ENCODE measurements at places on chromosomes 6 and 20. TPM values are rescaled to one million over a fixed set of nuclear protein-coding genes. Genes with fewer than 3 reads are reported as not detected.

The TGM2 gene
- 129 TPM for total RNA-seq

The MUCL3 gene
- total RNA-seq = not detected

The OR12D3 gene
- not detected for total RNA-seq

The SLC17A1 gene
- not detected for total RNA-seq

The MROH8 gene
- total RNA-seq = 3.3 TPM

The BPIFA1 gene
- not detected for total RNA-seq

The ESF1 gene
- total RNA-seq = 11.5 TPM

The CCM2L gene
- not detected for total RNA-seq

The SAPCD1 gene
- total RNA-seq = 3.5 TPM

The KCNK5 gene
- not detected for total RNA-seq

The MDFI gene
- total RNA-seq = 45.8 TPM

The SAMD3 gene
- total RNA-seq = 5.0 TPM

The NKAIN4 gene
- not detected for total RNA-seq

The BPIFB2 gene
- not detected for total RNA-seq

The ETV7 gene
- not detected for total RNA-seq

The LINC00237 gene
- total RNA-seq = not detected

The RNF182 gene
- 8.2 TPM for total RNA-seq

The TUBB2A gene
- total RNA-seq = 118 TPM

The FNDC1 gene
- total RNA-seq = not detected

The CCR6 gene
- total RNA-seq = 0.06 TPM

The PTCHD4 gene
- 9.0 TPM for total RNA-seq

The PAX1 gene
- not detected for total RNA-seq

The SLC24A3 gene
- total RNA-seq = not detected

The TREM1 gene
- 0.57 TPM for total RNA-seq

The ADAT2 gene
- 5.2 TPM for total RNA-seq
